ENCODE measurements at places on chromosomes 4 and X.

GRCh38 chr4:188008377-188008776, 12.8 kb downstream of the ZFP42 start:
- DNase-seq: no peak

DNA sequence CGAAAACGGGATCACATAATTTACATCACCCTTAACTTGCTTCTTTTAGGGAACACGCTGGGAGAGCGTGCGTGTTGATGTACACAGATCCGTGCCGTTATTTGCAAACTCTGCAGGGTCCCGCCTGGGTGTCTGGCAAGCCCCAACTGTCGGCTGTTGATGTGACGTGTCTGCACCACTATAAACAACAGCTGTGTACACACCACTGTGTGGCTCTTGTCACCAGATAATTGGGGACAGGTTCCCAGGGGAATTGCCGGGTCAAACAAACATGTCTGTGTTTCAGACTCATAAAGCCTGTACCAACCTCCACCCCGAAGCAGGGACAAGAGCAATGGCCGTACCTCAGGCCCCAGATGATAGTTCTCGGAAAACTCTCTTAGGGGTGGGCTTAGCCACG, 105.0 kb upstream of the AFAP1 start:
- DNase-seq: no peak

DNA sequence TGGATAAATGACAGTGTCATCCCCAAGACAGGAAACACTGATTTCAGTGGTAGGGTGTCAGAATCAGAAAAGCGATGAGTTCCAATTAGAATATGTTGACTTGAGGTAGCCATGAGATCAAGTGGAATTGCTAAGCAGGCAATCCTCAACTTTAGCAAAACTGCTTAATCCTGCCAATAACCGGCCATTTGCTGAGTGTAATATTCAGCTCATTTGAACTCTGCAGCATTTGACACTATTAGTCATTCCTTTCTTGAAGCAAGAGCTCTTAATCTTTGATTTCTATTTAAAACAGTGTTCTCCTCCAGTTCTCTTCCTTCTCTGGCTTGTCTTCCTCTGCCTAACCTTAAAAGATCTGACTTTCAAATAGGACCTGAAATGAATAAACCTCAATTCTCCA, 68.7 kb upstream of the DCLK2 start:
- DNase-seq: no peak

DNA sequence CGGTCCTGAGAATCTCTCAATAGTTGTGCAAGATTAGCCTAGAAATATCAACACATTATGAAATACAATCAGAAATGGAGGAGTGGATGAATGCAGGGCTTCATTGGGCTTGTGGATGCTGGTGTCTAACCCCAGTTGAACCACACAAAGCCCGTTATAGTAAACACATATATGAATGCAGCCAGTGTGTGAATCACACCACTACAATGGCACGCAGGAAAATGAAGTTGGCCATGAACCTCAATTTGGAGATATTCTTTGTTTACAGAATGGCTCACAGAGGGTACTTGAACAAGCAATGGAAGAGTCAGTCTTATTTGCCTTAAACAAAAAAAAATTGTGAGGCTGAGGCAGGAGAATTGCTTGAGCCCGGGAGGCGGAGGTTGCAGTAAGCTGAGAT, 57.8 kb downstream of the SOD3 start:
- DNase-seq: no peak

- no peak for DNase-seq
Measured at GRCh38 chr4:172245516-172245915, 432.3 kb downstream of the GALNTL6 start.

GRCh38 chr4:114081783-114082182, 102.3 kb upstream of the ARSJ start:
- DNase-seq: no peak

- DNase-seq: no peak
Measured at GRCh38 chr4:101345271-101345595, 2.1 kb downstream of the PPP3CA start.

- no peak for DNase-seq
Measured at GRCh38 chrX:72141372-72142004, 9.8 kb upstream of the RTL5 start.

DNA sequence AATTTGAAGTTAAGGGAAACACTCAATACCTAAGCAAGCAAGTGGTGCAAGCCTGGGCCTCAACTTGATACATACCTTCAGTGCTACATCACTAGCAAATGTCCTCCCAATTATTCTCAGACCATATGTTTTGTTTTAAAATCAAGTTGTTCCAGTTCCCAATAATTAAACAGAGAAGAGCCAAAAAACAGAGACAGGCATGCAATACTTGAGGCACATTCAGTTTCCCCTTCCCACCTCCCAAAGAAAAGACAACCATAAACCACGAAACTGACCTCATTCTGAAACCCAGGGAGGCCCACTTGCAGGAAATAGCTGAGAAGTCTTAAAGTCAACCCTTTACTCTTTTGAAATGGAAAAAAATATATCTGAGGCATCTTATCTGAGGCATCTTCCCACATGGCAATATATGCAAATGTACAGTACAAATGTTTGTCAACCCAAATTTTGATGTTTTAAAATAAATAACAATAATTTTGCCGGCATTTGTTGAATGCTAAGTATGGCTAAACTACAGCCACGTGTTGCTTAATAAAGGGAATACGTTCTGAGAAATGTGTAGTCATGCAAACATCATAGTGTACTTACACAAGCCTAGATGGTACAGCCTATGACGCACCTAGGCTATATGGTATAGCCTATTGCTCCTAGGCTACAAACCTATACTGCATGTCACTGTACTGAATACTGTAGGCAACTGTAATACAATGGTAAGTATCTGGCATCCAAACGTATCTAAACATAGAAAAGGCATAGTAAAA, 147.5 kb downstream of the TSPAN5 start:
- DNase-seq: no peak

GRCh38 chrX:130975947-130976346, 72.9 kb upstream of the ENOX2 start:
- DNase-seq: no peak

DNA sequence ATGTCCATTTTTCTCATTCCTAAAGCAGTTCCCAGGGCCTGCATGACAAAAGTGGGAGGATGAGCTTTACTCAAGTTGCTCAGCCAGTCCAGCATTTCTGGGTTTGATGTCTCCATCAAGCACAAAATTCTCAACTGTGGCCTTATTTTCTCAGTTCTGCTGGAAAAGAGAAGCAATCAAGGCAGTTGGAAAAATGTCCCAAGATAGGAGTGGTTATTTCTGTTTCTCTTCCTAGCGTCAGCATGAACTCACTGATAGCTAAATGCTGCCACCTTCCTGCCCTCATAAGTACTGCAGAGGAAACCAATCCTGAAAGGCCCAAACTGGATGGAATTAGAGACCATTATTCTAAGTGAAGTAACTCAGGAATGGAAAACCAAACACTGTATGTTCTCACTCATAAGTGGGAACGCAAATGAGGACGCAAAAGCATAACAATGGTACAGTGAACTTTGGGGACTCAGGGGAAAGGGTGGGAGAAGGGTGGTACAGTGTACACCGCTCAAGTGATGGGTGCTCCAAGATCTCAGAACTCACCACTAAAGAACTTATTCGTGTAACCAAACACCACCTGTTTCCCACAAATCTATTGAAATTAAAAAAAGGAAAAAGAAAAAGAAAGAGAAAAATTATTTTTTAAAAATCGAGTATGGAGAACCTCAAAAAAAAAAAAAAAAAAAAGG, 29.6 kb downstream of the ADH7 start:
- DNase-seq: peak; percentile 38

DNA sequence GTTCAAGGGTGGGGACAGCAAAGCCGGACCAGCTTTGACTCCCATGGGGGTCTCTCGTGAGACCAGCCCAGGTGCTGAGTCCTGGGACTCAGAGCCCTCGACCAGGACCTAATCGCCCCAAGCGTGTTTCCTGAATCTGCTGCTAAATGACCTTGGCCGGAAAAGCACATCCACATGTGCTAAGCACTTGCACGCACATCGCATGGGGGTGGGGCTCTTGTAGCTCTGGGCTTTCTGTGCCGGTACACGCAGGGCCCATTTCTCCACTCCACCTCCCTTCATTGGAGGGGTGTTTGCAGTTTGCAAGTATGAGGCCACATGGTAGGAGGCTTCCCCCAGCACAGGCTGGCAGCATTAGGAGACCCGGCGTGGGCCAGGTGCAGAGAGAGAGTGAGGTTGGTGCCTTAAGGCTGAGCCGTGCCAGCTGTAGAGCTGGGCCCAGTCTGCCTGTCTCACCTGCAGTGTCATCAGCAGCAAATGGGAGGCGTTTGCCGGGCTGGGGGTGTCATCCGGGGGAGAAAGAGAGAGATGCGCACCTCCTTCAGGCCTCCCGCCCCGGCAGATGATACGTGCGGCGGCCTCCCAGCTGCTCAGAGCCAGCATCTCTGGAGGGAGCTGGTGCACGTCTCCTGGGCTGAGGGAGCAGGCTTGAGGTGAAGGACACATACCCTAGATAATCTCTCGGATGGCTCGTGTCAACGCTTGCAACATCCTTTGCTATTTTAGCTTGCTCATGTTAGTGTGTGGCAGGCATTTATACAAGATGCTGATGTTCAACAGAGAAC, 45.2 kb upstream of the CLCN4 start:
- DNase-seq: no peak

DNA sequence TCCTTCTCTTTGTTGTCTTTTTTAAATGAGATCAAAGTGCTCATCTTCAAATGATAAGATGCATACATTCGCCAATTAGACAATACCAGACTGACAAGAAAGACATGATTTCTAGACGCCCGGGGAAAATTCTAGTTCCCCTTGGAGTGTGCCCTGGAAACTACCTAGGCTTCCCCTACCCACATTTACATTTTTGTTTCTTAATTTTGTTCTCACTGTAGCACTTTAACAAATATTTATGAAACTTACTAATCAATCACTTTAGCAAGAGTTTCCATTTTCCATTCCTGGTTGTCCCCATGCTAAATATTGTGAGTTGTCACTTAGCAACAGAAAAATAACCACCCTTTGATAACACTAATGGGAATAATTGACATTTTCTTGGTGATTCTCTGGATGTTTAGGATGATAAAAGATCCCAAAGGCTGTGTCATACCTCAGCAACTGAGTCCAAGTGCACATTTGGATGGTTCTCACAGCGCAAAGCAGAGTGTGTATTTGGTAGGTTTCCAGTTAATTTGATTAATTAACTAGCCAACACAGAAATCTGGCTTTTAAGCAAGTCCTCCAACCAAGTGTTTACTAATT, 69.6 kb downstream of the FGFBP1 start:
- DNase-seq: no peak

- no peak for DNase-seq
Measured at GRCh38 chr4:152211936-152212653, 323.8 kb downstream of the FBXW7 start.

- no peak for DNase-seq
Measured at GRCh38 chrX:7272346-7272745, 124.4 kb upstream of the PUDP start.

GRCh38 chr4:65747386-65747785, 77.1 kb upstream of the EPHA5 start:
- DNase-seq: no peak

DNA sequence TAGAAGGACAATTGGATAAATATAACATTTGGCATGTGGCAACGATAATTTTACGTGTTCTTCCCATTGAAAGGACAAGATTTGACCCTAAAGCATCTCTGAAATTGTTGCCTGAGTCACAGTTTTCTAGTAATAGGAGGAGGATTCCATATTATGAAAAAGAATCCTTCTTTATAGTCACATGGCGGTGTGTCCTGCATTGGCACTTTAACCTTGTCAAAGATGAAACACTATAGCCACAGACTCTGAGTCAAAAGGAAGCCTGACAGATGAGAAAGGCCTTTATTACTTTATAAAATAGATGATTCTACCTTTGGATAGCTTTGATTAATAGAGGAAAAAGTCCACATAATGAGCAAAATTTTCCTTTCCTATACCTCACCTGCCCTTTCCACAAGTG, 11.5 kb downstream of the LNX1 start:
- no peak for DNase-seq

- no peak for DNase-seq
Measured at GRCh38 chr4:142683503-142683902, 162.6 kb downstream of the INPP4B start.

- DNase-seq: no peak
Measured at GRCh38 chr4:101160792-101161592, 186.3 kb downstream of the PPP3CA start.

DNA sequence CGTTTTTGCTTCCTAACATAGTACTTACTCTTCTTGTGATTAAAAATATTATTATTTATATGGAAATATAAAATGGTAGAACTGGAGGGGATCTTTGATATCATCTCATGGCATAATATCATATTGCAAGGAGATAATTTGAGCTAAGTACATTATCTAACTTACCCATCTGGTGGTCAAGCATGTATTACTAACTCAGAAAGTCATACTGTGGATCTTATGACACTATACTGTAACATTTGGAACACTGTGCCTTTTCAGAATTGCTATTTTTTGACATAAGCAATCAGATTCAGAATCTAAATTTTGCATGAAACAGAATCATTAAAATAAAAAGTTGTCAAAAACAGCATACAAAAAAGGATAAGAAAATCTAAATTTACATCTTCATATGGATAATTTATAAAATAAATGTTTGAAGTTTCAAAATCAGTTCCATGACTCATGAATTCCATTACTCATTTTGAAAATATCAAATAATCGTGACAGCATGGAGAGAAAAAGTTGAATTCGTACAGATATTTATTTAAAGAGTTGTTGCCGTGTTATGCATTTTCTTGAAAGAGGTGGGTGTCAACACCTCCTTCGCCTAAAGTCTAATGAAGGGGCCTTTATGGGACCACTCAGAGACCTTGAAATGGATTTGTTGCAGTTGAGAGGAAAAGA, 928.1 kb downstream of the PDHA2 start:
- no peak for DNase-seq

DNA sequence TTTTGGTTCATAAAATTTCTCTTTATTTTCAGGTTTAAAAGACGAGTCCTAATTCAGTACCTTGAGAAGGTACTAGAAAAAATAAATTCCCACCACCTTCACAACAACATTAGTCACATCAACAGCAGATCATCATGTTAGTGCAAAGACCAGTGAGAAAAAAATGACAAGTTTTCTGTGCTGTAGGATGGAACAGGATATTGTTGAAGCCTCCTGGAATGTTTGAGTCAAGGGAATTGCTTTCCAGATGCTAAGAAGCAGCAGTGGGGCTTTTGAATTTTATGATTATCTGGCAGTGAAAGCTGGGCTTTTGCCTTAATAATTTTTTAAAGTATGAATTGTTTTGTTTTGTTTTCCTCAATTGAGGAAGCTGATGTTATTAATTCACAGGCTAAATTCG, 61.0 kb downstream of the INTS6L start:
- no peak for DNase-seq

DNA sequence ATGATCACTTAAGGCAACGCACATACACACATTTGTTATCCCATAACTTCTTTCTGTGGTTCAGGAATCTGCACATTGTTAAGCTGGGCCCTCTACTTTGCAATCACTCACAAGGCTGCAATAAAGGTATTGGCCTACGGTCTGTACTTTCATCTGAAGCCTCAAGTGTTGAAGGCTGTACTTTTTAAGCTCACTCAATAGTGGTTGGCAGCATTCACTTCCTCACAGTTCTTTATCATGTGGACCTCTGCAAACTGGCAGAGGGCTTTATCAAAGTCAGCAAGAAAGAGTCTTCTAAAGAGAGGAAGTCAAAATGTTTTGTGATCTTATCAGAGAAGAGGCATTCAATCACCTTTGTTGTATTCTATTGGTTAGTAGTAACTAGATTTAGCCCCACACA, 301.4 kb upstream of the EPHA5 start:
- no peak for DNase-seq

Data from stimulated activated CD4-positive, alpha-beta T cell treated with anti-CD3 and anti-CD28 coated beads, Interleukin-1b, Interleukin-23, amount 100 ng/mL, for 1 hour (primary cell).